ENCODE measurements at places on chromosomes 2 and 18. TPM values are rescaled to one million over a fixed set of nuclear protein-coding genes. Genes with fewer than 3 reads are reported as not detected.

PRR30 gene
- total RNA-seq, result not detected

TGFA gene
- 0.28 TPM for total RNA-seq

ABCB11 gene
- total RNA-seq, result not detected

PKP4 gene
- 39.7 TPM for total RNA-seq

TMEM247 gene
- total RNA-seq, result not detected

MFSD2B gene
- not detected for total RNA-seq

PLCD4 gene
- 0.59 TPM for total RNA-seq

KLHL14 gene
- not detected for total RNA-seq

PSD4 gene
- total RNA-seq, result 1.2 TPM

DNAJC5G gene
- not detected for total RNA-seq

SERPINB12 gene
- not detected for total RNA-seq

LINC00305 gene
- total RNA-seq, result not detected

MATN3 gene
- 3.0 TPM for total RNA-seq

HADHB gene
- 113 TPM for total RNA-seq

SCYGR8 gene
- not detected for total RNA-seq

HOXD13 gene
- total RNA-seq, result 2.4 TPM

ASB1 gene
- 60.6 TPM for total RNA-seq

ERBB4 gene
- total RNA-seq, result 0.42 TPM

FSHR gene
- not detected for total RNA-seq

ADCY3 gene
- 36.2 TPM for total RNA-seq

IL18R1 gene
- total RNA-seq, result 0.30 TPM

TUBA3E gene
- 0.09 TPM for total RNA-seq

NEUROD1 gene
- total RNA-seq, result not detected

FECH gene
- total RNA-seq, result 25.8 TPM

RPRM gene
- not detected for total RNA-seq

DSG1 gene
- not detected for total RNA-seq

G6PC2 gene
- total RNA-seq, result not detected

CPLX4 gene
- total RNA-seq, result not detected

TNFRSF11A gene
- total RNA-seq, result under 0.01 TPM

WIPF1 gene
- 8.9 TPM for total RNA-seq

SPATA3 gene
- total RNA-seq, result not detected

GRB14 gene
- total RNA-seq, result 0.30 TPM

DYNAP gene
- not detected for total RNA-seq

NEU2 gene
- not detected for total RNA-seq

Data from smooth muscle cell of the umbilical artery (primary cell).